Stomach (tissue), 19 donors: ENCODE measurements at places on chromosomes 4 and X. TPM values are rescaled to one million over a fixed set of nuclear protein-coding genes. Genes with fewer than 3 reads are reported as not detected.

GRCh38 chr4:80184825-80185756 lies 12.2 kb upstream of the PRDM8 start:
- H3K4me3 ChIP-seq: peak overlapping the region; percentile 80
- H3K27ac ChIP-seq: peak overlapping the region; percentile 67
- no peaks in the 10 kb centered on the region for H3K36me3 ChIP-seq
- peaks cover 34% of the 10 kb centered on the region for H3K4me1 ChIP-seq

DNA sequence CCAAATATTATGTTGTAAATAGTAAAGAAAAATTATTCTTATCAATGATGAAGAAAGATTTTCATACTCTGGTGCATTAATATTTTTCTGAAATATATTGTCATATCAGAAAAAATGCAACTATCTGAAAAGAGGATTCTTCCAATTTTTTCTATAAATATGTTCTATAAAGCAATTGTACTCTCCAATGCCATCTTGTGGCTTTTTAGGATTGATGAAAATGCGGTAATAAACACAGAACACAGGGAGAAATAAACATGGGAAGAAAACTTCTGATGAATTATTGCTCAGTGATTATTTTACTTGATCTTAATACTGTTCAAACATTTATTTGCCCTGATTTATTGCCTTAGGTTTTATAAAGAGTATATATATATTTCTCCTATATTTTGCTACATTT lies 215.4 kb downstream of the IL1RAPL1 start:
- no peaks in the 10 kb centered on the region for H3K36me3 ChIP-seq
- no peak overlapping the region for H3K4me3 ChIP-seq
- H3K27me3 ChIP-seq: no peaks in the 10 kb centered on the region
- DNase-seq: no peak

DNA sequence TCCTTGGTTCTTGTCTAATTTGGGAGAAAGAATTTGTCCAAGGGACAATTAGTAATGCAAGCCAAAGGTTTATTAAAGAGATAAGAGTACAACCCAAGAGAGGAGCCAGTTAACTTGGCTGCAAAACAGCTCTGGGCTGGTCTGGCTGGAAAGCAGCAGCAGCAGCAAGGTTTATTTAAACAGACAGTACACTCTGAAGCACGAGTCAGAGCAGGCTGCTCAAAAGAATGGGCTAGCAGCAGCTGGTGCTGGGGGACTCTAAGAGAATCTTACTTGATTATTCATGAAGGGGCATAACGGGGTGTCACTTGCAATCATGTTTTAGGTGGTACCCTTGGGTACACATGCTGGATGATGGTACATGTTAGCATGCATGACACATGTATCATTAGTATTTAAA lies 17.1 kb upstream of the CT47C1 start:
- H3K36me3 ChIP-seq: no peaks in the 10 kb centered on the region
- H3K4me1 ChIP-seq: no peaks in the 10 kb centered on the region
- peaks cover 4% of the 10 kb centered on the region for H3K27me3 ChIP-seq
- DNase-seq: no peak
- no peak overlapping the region for H3K4me3 ChIP-seq
- H3K27ac ChIP-seq: no peak overlapping the region

DNA sequence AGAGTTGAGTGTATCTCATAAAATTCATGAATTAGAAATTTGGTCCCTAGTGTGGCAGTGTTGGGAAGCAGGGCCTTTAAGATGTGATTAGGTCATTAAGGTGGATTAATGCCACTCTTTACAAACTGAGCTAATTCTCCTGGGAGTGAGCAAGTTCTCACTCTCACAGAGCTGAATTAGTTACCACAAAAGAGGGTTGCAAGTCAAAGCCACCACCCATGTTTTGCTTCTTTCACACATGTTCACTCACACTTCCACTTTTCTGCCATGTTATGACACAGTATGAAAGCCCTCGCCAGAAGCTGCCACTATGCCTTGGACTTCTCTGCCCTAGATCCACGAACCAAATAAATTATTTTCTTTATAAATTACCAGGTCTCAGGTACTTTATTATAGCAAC lies 332.1 kb downstream of the ARAP2 start:
- no peaks in the 10 kb centered on the region for H3K4me1 ChIP-seq
- no peak overlapping the region for H3K27ac ChIP-seq
- no peaks in the 10 kb centered on the region for H3K36me3 ChIP-seq
- H3K27me3 ChIP-seq: no peaks in the 10 kb centered on the region
- H3K4me3 ChIP-seq: no peak overlapping the region

DNA sequence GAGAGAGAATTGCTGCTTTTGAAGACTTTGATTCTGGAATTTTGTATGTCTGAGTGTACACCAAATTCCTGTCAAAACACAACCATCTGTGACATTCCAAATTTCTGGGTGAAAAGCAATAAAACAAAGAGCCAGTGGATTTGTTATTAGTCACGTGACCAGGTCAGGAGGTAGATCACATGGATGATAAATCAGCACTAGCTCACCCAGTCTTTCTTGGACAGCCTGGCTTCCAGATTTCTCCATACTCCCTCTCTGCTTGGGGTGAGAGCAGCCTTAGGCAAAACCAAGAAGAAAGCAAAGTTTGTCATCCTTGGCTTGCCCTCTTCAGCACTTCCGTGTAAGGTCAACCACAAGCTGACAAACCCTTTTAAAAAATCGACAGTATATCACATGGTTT lies 194.2 kb downstream of the CLCN4 start:
- H3K4me3 ChIP-seq: no peak overlapping the region
- DNase-seq: no peak
- H3K4me1 ChIP-seq: no peaks in the 10 kb centered on the region
- H3K27me3 ChIP-seq: no peaks in the 10 kb centered on the region
- H3K36me3 ChIP-seq: no peaks in the 10 kb centered on the region
- H3K27ac ChIP-seq: no peak overlapping the region

Gene NR0B1
- not detected for total RNA-seq
